Urothelium cell line (cell line): ENCODE measurements at places on chromosomes 12 and 14.
A peak's percentile ranks its signal among the peaks of the same experiment; 100 is the strongest.

DNA sequence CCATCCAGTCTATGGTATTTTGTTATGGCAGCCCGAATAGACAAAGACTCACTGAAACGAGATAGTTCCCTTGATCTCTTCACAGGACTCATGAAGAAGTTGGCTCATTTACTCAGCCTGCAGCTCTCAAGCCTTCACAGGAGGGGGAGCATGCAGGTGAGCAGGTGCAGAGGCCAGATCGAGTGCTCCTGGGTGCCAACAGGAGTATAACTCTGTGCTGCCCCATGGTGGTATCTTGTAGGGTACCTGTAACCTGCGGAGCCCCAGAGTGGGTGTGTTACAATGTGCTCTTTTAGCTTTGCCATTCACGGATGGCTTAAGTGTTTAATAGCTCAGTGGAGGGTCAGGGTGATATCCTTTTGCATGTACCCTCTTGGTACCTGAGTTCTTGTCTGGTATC lies 159.5 kb downstream of the METTL25 start:
- DNase-seq: no peak

- DNase-seq: no peak
Measured at GRCh38 chr12:2794191-2794735, 507 bp upstream of the FKBP4 start.

GRCh38 chr14:65549429-65549828 lies 136.9 kb downstream of the FUT8 start:
- DNase-seq: no peak

GRCh38 chr14:72443991-72444441 lies 449.9 kb downstream of the DPF3 start:
- DNase-seq: peak; percentile 60

- DNase-seq: no peak
Measured at GRCh38 chr12:768434-768833, 16.1 kb downstream of the WNK1 start.

- no peak for DNase-seq
Measured at GRCh38 chr14:95137804-95138167, 19.5 kb downstream of the DICER1 start.

- DNase-seq: no peak
Measured at GRCh38 chr12:68350753-68351152, 18.6 kb upstream of the MDM1 start.

DNA sequence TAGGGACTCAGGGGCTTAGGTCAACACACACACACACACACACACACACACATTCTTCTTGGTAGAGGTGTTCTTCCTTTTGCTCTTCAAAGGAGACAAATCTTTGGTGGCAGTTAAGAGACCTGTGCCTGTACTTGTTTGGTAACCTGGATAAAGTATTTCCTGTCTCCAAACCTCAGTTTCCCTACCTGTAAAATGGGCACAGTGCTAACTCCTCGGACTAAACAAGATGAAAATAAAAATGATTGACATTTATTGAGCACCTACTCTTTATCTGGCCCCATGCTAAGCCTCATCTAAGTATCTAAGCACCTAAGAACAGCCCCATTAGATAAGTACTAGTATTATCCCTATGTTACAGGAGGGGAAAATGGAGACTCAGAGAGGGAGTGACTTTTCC lies 220.8 kb upstream of the MYL2 start:
- DNase-seq: no peak

- DNase-seq: no peak
Measured at GRCh38 chr12:51000245-51000644, 25.9 kb downstream of the SLC11A2 start.

DNA sequence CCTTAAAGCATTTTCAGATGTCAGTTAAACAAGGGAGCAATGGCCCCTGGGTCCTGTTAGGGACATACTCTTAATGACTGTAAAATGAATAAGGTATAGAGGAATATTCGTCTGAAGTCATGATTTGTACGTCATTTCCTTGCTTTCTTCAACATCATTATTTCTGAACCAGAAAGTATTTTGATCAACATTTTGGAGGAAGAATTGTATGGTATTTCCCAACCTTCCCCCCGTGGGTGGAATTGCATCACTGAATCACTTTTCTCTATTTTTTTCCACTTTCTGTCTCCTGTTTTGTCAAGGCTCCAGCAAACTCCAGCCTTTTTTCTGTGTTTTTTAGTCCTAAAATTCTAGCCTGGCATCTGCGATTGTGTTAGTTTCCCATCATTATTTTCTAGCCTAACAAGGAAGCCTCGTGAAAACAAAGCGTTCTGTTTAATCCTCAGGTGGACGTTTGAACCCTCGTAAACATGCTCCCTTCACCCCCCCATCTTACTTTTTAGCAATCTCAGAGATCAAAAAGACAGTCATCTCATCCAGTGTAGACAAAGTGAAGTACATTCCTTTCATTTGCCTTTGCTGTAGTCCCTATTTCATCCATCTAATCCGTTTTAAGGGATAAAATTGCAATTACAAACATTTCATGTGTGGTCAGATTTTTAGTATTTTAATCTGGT lies 62.3 kb downstream of the ETV6 start:
- DNase-seq: no peak

DNA sequence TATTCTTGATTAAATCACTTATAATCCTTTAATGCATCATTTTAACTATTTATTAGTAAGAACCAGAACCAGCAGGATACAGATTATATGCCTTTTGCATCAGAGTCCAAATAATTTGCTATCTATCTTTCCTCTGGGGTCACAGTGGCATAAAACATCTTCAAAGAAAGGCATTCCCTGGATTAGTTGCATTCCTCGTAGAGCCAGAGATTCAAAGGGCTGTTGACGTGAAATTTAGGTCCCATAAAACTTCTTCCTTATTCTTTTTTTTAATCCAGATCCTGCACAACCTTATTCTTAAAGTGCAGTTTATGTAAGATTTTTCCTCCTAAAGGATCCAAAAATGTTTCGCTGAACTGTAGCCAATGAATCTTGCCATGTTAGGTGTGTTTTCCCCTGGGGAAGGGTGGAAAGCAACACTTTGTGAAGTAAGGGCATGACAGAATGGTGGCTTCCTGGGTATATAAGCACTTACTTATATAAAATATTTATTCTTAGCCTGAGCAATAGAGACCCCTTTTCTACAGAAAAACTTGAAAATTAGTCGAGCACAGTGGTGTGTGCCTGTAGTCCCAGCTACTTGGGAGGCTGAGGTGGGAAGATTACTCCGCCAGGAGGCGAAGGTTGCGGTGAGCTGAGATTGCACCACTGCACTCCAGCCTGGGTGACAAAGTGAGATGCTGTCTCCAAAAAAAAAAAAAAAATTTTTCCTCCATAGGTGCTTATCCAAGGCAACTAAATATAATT lies 208.7 kb downstream of the PCNX1 start:
- no peak for DNase-seq

- no peak for DNase-seq
Measured at GRCh38 chr14:23380197-23380914, 3.5 kb downstream of the CMTM5 start.

DNA sequence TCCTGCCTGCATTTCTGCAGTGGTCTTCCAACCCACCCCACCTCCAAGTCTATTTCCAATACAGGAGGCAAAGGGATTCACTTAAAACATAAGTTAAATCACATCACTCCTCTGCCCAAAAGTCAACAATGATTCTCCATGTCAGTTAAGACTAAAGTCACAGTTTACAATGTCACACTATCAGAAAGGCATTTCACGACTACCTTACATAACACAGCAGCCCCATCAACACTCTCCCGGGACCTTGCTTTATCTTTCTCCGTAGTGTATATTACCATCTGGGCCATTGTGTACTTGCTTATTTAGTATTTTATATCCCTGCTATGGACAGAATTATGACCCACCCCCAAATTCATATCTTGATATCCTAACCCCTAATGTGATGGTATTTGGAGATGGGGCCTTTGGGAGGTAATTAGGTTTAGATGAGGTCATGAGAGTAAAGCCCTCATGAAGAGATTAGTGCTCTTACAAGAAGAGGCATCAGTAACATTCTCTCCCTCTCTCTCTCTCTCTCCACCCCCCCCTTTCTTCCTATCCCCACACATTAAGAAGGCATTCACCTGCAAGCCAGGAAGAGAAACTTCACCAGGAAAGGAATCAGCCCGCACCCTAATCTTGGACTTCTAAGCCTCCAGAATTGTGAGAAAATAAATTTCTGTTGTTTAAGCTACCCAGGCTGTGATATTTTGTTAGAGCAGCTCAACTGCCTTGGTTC lies 112.7 kb downstream of the GXYLT1 start:
- DNase-seq: no peak

GRCh38 chr12:48197549-48197970 lies 5.5 kb downstream of the OR10AD1 start:
- peak; percentile 50 for DNase-seq

DNA sequence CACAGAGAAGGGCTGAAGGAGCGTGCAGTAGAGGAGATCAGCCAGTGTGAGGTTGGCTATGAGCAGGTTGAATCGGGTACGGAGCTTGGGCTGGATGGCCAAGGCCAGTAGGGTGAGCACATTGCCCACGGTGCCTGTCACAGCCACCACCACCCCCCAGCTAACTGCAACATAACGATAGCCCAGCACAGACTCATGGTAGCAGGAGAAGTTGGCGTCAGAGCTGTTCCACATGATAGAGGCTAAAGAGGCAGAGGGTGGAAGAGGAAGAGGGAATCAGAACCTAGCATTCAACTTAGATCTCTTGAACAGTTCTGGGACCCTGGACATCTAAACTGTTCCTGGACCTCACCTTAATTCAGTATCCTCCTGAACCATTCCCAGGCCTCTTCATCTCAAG lies 668 bp downstream of the GPR84 start:
- DNase-seq: no peak

DNA sequence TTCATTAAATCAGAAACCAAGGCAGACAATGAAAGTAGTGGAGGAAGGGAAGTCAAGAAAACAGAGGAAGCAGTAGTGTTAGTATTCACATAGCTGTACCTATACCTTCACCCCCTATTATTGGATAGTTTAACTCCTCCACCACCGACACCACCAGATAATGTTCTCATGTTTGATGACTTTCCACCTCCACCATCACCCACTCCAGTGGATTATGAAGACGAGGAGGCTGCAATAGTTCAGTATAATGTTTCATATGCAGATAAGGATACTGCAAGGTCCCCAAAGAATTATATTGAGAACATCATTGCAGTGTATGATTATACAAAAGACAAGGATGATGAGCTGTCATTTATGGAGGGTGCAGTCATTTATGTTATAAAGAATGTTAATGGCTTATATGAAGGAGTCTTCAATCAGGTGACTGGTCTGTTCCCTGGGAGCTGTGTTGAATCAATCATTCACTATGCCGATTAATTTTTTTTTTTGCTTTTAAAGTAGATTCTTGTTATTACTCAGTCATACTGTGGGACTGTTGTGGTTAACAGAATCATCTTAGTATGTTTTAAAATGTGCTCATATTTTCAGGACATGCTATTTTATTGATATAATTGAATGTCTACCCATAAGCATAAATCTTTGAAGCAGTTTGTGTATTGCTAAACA lies 32.2 kb upstream of the KTN1 start:
- no peak for DNase-seq

DNA sequence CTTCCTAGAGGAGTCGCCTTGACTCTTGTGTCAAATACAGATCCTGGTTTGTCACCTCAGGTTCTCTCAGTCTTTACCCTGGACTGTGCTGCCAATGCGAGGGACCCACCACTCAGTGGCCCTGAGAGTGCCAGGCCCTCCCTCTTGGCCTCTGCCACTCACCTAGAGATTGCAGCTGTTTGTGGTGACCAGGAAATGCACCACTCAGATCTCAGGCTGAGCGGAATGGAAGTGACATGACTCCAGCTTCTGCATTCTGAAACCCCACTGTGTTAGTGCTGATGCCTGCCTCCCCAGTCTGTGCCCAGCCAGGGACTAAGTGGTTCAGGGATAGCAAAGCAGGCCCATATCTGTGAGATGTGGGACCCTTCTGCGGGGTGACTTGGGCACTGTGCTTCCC lies 27.8 kb upstream of the NEDD1 start:
- DNase-seq: no peak

DNA sequence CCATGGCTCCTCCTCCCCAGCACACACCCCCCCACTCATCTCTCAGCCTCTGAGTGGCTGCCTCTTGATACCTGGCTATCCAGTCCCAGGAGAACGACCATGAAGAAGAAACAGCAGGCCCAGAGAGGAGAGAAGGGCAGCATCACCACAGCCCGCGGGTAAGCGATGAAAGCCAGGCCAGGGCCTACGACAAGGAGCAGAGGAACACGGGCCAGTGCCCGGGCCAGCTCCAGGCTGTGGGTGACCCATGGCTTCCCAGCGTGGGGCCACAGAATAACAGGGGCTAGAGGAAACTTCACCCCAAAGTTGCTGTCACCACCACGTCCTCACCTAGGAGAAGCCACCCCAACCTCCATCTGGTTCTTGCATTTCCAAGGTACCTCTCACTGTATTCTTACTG lies 10.4 kb upstream of the SLC6A12 start:
- DNase-seq: no peak

DNA sequence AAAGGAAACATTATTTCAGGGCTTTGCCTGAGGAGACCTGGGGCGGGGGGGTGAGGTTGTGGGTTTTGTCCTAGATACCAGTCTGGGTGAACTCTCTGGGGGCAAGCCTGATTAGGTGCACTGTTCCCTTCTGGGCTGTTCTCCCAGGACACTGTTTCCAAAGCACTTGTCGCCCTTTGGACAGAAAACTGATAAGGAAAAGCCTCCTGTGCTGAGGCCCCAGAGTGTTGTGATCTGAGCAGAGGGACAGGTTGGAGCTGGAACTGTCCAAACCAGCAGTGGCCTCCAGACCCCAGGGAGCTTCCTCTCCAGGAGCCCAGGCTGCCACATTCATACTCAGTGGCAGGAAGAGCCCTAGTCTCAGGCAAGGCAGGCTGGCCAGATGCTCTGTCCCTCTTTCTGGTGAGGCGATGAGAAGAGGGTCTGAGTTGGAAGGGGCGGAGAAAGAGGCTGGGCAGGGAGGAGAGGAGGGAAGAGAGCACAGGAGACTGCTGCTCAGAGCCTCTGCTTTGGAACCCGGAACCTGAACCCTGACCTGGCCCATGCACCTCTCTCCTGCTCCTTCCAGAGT lies 1.9 kb downstream of the GALNT16 start:
- DNase-seq: peak; percentile 55

DNA sequence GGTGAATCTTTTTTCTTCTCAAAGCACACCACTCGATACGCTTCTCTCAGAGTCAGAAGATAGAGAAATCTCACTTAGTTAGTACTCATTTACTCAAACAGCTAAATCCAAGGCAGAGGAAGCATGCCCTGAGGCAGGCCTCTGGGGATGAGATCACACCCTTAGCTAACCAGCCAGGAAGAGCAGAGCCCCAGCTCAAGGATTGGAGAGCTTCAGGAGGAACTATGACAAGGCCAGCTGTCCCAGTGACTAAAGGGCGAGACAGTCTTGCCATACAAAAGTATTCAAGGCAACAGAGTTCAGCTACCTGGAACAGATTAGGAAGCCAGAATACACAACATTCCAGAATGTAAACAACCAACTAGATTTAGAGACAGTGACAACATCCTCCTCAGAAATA lies 197.7 kb upstream of the CCDC196 start:
- DNase-seq: no peak

DNA sequence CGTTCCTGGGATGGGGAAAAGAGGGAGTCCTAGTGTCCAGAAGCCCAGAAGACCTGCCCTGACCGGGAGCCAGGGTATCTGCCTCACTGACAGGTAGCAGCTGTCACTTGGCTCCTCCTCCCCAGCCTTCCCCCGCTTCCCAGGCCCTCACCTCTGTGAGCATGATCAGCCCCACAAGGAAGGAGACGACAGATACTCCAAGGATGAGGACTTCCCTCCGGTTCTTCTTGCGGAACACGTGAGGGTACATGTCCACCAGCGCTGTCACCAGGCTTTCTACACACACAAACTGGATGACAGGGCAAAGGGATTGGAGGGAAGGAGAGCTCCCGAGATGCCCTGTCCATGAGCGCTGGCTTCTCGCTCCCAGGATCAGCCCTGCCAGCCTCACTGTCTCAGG lies 9.9 kb upstream of the SLC6A12 start:
- DNase-seq: no peak

GRCh38 chr12:88952562-88952942 lies 372.3 kb upstream of the KITLG start:
- no peak for DNase-seq
